Stimulated activated CD8-positive, alpha-beta memory T cell treated with anti-CD3 and anti-CD28 coated beads, Interleukin-7, amount 100 ng/mL, for 4 hours (primary cell): ENCODE measurements at places on chromosomes 4 and X.

- DNase-seq = no peak
Observed at GRCh38 chrX:107505223-107505622, 55.8 kb downstream of the FRMPD3 start.

- no peak for DNase-seq
Observed at GRCh38 chrX:37349221-37350033, at the start of gene PRRG1. PRRG1 (plus strand) TSS chrX:37349364; CDS start chrX:37406250, 56,886 bp downstream.

DNA sequence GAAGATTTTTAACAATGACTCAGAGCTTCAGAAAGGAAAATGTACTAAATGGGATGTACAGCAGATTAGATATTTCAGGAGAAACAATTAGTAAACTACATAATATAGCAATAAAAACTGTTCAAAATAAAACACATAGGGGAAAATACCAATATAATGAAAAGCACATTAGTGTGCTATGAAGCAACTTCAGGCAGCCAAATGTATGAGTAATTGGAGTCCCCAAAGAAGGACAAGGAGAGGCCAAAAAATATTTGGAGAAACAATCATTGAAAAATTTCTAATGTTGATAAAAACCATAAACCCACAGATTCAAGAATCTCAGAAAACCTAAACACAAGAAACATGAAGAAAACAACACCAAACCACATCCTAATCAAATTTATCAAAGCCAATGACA is 129.3 kb upstream of the CHRDL1 start:
- DNase-seq = no peak

DNA sequence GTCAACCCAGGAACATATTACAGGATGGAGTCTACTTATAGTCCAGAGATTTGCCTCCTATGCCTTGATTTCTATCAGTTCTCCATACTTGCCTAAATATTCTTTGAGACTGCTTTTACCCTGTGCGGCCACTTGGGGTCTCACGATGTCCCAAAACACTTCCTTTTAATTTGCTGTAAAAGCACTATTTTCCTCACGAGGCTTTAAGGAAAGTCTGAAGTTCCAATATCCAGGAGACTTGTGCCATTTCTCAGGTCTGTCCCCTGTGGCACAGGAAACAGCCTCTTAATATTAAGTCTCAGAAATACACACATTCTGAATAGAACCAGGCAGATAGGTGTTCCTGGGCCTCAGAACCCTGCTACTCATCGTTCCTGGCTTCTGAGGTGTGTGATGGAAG is 142.9 kb downstream of the TMEM164 start:
- no peak for DNase-seq

DNA sequence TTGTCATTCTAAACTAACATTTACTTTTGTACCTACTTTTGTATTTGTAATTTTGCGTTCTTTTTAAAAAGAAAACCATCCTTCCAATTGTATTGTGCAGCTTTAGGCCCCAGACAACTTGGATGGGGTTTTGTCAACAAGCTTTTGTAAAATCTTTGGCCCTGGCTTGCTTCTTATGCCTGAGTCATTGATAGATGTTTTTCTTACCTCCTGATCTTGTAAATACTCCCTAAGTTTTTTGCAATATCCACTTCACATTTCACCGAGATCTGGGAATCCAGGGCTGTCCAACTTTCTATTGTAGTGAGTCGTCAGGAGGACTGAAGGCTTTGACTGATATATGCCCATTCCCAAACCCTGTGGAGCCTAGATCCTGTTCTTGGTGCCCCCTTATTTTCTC is 126.9 kb upstream of the GUCY1A1 start:
- no peak for DNase-seq
